ENCODE measurements at places on chromosomes 5 and 9. TPM values are rescaled to one million over a fixed set of nuclear protein-coding genes. Genes with fewer than 3 reads are reported as not detected.

DNA sequence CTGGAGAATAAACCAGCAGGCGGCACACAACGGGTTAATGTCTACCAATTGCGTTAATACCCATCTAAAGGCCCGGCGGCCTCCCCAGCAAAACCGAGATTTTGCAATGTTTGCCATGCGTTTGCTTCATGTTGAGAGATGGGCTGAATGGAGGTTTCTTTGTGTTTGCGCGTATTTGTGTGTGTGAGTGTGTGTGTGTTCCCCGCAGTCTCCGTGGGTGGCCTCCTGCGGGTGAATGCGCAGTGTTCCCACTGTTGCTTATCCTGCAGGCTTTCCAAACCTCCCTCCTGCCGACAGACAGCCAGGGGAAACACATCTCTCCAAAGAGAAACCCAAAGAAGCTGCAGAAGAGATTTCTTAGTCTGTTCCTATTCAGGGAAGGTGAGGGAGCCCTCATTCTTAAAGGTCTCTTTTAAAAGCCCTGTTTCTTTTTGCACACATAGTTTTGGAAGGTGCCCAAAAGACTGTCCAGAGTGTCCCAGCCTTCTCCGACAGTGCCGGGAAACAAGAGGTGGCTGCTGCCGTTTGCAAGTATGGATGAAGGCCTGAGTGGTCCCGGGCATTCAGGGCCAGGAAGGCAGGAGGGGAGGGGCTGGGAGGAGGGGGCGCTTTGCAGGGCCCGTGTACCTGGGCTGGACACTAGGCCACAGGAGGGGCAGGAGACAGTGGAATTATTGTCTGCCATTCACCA lies 103.8 kb upstream of the ERCC6L2 start:
- peaks cover 8% of the 10 kb centered on the region for H3K4me1 ChIP-seq
- no peaks in the 10 kb centered on the region for H3K27me3 ChIP-seq
- H3K27ac ChIP-seq, result no peak overlapping the region
- H3K36me3 ChIP-seq, result no peaks in the 10 kb centered on the region

GRCh38 chr5:14669975-14670374 lies 5.5 kb downstream of the OTULIN start:
- H3K36me3 ChIP-seq, result no peaks in the 10 kb centered on the region
- no peak overlapping the region for H3K4me3 ChIP-seq
- DNase-seq, result no peak
- no peaks in the 10 kb centered on the region for H3K27me3 ChIP-seq

DNA sequence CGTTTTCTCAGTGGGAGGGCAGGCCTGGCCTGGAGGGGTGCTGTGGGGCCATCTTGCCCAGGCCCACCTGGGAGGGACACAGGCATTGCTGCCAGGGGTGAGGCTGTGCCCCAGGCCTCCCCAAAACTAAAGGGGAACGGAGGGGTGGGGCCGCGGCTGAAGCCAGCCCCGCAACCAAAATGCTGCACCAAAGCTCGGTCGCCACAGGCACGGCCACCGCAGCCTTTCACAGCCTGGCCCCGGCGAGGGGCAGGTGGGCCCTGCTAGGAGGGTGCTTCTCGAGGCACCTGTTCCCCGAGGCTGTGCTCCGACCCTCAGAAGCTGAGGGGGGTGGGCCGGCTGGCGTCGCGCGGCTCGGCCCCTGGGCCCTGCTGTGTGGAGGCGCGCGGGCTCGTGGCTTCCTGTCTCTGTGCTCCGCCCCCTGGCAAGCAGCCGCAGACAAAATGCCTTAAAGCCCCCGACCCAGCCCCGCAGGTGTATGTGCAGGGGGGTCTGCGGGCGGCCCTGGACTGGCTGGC lies 57.6 kb downstream of the JAK2 start:
- no peak for DNase-seq
- no peaks in the 10 kb centered on the region for H3K27me3 ChIP-seq

The CD274 gene
- total RNA-seq, result 6.5 TPM

GRCh38 chr5:93578813-93579691 lies 2.0 kb downstream of the NR2F1-AS1 start:
- no peaks in the 10 kb centered on the region for H3K36me3 ChIP-seq
- no peaks in the 10 kb centered on the region for H3K27me3 ChIP-seq
- peaks cover 22% of the 10 kb centered on the region for H3K4me1 ChIP-seq
- H3K4me3 ChIP-seq, result no peak overlapping the region
- H3K27ac ChIP-seq, result peak overlapping the region; percentile 71

GRCh38 chr9:126534431-126535186 lies 79.1 kb upstream of the LMX1B start:
- H3K4me1 ChIP-seq, result no peaks in the 10 kb centered on the region
- no peak for DNase-seq
- H3K27ac ChIP-seq, result no peak overlapping the region
- no peaks in the 10 kb centered on the region for H3K36me3 ChIP-seq
- no peaks in the 10 kb centered on the region for H3K27me3 ChIP-seq
- H3K4me3 ChIP-seq, result no peak overlapping the region

The OLFML2A gene
- total RNA-seq, result 47.1 TPM

GRCh38 chr9:23850690-23851629 lies 24.9 kb upstream of the ELAVL2 start:
- peaks cover 10% of the 10 kb centered on the region for H3K4me1 ChIP-seq
- H3K36me3 ChIP-seq, result no peaks in the 10 kb centered on the region
- peak; percentile 33 for DNase-seq
- no peaks in the 10 kb centered on the region for H3K27me3 ChIP-seq
- H3K4me3 ChIP-seq, result peak overlapping the region; percentile 21

DNA sequence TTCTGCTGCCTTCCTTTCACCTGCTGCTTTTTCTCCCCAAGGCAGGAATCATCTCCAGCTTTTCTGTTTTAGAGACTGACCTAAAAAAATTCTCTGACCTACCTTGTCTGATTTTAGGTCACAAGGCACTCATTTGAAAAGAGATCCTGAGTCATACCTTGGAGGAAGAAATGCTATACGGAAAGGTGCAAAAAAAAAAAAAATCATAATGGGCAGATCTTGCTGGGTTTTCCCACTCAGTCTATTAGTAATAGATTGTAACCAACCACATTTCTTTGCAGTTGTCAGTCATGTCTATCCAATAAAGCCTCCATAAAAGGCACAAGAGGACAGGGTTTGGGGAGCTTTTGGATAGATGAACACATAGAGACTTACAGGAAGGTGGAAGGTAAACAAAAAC lies 70.0 kb downstream of the MTREX start:
- peaks cover 8% of the 10 kb centered on the region for H3K36me3 ChIP-seq
- no peak overlapping the region for H3K27ac ChIP-seq
- H3K27me3 ChIP-seq, result no peaks in the 10 kb centered on the region
- DNase-seq, result no peak
- H3K4me1 ChIP-seq, result no peaks in the 10 kb centered on the region
- H3K4me3 ChIP-seq, result no peak overlapping the region

GRCh38 chr5:9596824-9597223 lies 33.3 kb downstream of the TAS2R1 start:
- no peak overlapping the region for H3K27ac ChIP-seq
- H3K27me3 ChIP-seq, result no peaks in the 10 kb centered on the region
- H3K4me1 ChIP-seq, result no peaks in the 10 kb centered on the region
- no peak for DNase-seq

DNA sequence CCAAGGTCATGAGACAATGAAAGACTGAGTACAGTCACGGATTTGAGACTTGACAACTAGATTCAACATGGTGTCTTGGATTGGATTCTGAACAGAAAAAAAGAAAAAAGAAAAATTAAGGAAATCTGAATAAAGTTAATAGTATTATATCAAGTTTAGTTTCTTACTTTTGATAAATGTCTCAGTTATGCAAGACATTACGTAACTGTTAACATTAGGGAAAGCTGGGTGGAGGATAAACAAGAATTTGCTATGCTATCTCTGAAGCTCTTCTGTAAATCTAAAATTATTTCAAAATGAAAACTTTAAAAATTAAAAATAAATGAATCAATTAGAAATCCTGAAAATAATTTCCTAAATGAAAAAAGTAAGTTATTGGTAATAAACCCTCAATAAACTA lies 14.4 kb upstream of the DCAF12 start:
- no peak overlapping the region for H3K4me3 ChIP-seq
- DNase-seq, result no peak
- H3K4me1 ChIP-seq, result peaks cover 14% of the 10 kb centered on the region

DNA sequence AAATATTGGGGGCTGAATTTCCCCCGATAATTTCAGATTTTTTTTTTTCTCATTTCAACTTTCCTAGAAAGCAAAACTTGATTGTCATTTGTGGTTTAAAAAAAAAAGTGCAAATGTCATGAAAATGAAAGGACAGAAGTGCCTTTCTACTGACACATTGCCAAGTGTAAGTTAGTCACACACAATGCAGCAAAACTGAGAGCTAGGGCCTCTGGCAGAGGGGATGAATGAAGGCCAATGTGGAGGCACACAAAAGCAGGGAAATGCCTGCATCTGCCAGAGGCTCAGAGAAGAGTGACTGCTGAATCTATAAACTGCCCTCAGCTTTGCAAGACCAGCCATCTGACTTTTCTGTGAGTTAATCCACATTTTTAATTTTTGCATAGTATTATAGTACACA lies 6.8 kb upstream of the IFNA5 start:
- no peak overlapping the region for H3K27ac ChIP-seq
- peaks cover 3% of the 10 kb centered on the region for H3K4me1 ChIP-seq

The DNM1 gene
- total RNA-seq, result 5.1 TPM

Measured in thyroid gland (tissue), 4 donors.